ENCODE measurements at places on chromosomes 3 and 15. TPM values are rescaled to one million over a fixed set of nuclear protein-coding genes. Genes with fewer than 3 reads are reported as not detected.

DNA sequence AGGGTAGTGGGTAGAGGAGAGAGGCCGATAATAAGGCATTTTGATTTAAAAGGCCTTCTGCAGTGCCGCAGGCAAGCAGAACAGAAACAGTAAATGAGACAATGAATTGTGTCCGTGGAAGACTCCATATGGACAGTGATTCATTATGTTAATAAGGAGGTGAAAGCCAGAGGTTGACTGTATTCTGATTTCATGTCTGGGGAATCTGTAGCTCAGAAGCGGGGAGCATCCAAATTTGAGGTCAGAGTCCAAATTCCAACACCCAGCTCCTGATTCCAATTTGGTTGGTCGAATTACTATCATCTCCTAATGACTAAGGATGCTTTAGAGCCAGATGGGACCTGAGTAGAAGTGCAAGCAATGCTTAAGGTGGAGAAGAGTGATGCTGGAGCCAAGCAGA, 1.0 kb upstream of the TBC1D21 start:
- DNase-seq = no peak

DNA sequence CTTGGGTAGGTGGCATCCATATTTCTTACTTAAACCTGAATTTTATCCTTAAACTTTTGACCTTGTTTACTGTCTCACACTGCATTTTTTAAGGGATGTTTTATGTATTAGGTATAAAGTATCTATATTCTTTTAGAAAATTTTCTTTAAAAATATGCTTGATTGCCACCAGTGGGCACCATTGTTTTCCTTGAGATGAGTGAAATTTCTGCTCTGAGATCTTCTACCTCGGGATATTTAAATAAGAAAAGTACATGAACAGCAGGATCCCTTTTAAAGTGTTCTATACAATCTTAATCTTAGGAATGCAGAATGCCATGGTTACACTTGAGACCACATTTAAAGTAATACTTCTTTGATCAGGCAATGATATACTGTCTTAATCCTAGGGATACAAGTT, 108.7 kb downstream of the SLMAP start:
- DNase-seq = no peak

- no peak for DNase-seq
Measured at GRCh38 chr3:121718205-121718846, 31.2 kb downstream of the GOLGB1 start.

GRCh38 chr15:40847223-40847961, 3.5 kb downstream of the SPINT1 start:
- peak; percentile 73 for DNase-seq

- DNase-seq = no peak
Measured at GRCh38 chr3:63954182-63954581, 42.0 kb upstream of the SCAANT1 start.

DNA sequence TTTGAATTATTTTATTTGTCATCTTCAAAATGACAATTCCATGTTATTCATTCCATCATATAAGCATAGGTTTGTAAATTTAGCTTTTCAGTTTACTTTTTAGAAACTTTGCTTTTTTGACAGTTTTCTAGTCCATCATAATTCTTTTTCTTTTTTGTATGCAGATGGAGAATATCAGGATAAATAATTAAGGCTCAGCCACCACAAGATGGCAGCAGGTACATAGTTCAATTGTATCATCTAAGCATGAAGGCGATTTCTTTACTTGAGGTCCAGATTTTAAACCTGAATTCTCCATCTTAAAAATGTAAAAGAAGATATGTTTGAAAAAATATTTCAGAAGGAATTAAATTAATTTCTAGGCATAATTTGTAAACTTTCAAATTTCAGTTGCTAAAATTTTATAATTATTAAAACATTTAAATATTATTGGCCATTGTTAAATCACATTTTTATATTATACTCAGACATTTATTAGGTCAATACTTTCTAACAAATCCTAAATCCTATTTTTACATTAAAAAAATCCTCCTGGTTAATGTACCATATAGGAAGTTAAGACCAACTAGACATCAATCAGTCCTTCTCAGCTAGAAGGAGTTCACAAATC, 15.1 kb downstream of the PLSCR5 start:
- DNase-seq = no peak

GRCh38 chr3:57382933-57383332, 90.4 kb upstream of the ASB14 start:
- no peak for DNase-seq

DNA sequence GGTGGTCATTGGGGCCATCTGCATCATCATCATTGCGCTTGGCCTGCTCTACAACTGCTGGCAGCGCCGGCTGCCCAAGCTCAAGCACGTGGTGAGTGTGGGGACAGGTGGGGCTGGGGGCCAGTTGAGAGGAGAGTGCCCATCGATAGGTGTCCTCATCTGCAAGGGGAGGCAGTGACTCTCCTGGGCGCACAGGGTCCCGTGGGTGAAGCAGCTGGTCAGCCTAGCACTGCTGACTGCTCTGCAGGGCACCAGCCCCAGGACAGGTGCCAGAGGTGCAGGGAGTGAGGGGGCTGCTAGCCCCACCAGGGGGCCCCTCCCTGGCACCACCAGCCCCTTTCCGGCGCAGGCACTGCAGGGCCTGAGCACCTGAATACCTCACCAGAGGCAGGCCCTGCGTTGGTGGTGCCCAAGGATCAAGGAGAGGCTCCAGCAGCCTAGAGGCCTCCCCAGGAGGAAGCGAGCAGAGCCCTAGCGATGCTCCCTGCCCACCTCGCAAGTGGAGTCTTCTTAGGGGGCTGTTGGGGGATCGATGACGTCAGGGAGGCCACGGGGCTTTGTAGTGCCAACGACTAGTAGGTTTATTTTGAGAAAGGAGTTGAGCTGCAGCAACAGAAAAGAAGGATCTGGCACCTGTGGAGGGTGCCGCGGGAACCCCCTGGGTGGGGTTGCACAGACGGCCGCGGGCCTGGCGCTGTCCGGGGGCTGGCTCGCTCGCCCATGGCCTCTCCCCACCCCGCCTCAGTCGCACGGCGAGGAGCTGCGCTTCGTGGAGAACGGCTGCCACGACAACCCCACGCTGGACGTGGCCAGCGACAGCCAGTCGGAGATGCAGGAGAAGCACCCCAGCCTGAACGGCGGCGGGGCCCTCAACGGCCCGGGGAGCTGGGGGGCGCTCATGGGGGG, 976 bp upstream of the ABTB1 start:
- no peak for DNase-seq

DNA sequence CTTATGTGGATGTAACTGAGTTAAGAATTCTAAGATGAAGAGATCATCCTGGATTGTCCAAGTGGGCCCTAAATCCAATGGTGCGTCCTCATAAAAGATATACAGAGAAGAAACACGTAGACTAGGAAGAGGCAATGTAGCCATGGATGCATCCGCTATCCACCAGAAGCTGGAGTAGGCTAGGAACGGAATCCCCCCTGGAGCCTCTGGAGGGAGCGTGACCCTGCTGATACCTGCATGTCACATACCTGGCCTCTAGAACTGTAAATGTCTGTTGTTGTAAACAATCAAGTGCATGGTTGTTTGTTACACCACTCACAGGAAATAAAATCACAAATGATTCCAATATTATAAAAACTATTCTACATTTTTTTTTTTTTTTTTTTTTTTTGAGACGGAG, 254.5 kb upstream of the RORA start:
- no peak for DNase-seq

GRCh38 chr3:42036483-42036823, 54.7 kb upstream of the TRAK1 start:
- no peak for DNase-seq

GRCh38 chr3:147652651-147653366, 243.6 kb downstream of the ZIC1 start:
- no peak for DNase-seq

DNA sequence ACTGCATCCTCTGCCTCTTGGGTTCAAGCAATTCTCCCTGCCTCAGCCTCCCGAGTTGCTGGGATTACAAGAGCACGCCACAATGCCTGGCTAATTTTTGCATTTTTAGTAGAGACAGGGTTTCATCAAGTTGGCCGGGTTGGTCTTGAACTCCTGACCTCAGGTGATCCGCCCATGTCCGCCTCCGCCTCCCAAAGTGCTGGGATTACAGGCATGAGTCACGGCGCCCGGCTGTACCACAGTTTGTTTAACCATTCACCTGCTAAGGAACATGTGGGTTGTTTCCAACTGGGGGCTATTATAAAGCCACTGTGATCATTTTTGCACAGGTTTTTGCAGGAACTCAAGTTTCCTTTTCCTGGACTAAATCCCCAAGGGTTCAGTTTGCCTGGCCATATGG, 123.2 kb upstream of the RAP2B start:
- no peak for DNase-seq

- no peak for DNase-seq
Measured at GRCh38 chr3:126117212-126117611, 33.3 kb upstream of the SLC41A3 start.

DNA sequence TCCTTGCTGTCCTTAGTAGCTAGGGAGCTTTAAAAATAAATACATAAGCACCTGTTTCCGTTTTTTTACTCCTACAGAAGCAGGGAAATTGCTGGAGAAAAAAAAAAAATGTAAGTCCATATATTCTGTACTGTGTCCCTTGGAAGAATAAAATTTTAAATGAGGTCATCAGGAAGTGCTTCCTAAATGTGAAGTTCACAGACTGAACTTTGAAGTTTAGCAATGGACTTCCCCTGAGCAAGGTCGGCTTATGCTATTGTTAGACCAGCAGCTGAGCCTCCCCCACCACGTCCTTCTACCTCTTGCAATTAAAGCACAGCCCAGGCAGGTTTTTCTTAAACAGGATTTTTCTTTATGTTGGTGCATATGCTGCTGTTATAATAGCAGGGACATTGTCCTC, 26.3 kb downstream of the LIPC start:
- no peak for DNase-seq

- DNase-seq = no peak
Measured at GRCh38 chr3:155097009-155097349, 16.9 kb downstream of the MME start.

DNA sequence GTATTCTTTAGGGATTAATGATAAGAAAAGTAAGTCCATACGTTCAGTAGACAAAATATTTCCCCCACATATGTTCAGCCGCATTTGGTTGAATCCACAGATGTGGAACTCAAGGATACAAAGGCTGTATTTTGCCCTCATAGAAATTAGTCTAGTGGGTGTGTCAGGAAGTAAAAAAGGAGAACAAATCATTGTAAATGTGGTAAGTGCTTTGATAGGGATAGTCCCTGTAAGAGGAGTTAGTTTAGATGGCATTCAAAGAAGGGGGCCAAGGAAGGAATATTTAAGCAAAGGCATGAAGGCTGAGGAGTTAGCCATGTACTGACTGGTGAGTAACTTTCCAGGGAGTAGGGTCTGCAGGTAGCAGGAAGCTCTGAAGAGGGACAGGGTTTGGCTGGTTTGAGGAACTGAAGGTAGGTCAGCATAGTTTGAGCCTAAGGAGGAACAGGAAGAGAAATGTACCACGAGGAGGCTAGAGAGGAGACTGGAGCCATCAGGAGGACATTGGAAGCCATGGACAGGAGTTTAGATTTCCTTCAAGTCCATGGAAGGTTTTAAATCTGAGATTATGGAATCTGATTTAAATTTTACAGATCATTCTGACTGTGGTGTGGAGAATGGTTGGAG, 98.8 kb downstream of the MME start:
- no peak for DNase-seq

- DNase-seq = no peak
Measured at GRCh38 chr3:100776097-100776729, 66.9 kb downstream of the TFG start.

GRCh38 chr3:94082391-94082937, 19.6 kb downstream of the NSUN3 start:
- DNase-seq = no peak

GRCh38 chr15:60213377-60214000, 184.3 kb downstream of the ANXA2 start:
- no peak for DNase-seq

The GABRB3 gene
- polyA plus RNA-seq = 2.5 TPM

The PLCH1 gene
- 0.27 TPM for polyA plus RNA-seq

The CMTM8 gene
- polyA plus RNA-seq = 10.0 TPM

The GOLGA8H gene
- polyA plus RNA-seq = 1.2 TPM

The SNRK gene
- 26.7 TPM for polyA plus RNA-seq

The STRA6 gene
- polyA plus RNA-seq = 2.2 TPM

The NME9 gene
- polyA plus RNA-seq = not detected

The OXTR gene
- 0.41 TPM for polyA plus RNA-seq

The TRA2B gene
- polyA plus RNA-seq = 98.0 TPM

The ZNF662 gene
- 5.1 TPM for polyA plus RNA-seq

The SLC22A14 gene
- 0.09 TPM for polyA plus RNA-seq

The SLC28A1 gene
- 0.04 TPM for polyA plus RNA-seq

The EIF4E3 gene
- polyA plus RNA-seq = 22.8 TPM

The FANCD2OS gene
- not detected for polyA plus RNA-seq

The SLC6A11 gene
- 0.23 TPM for polyA plus RNA-seq

The CCR9 gene
- not detected for polyA plus RNA-seq
